ENCODE measurements at places on chromosomes 5 and 9. TPM values are rescaled to one million over a fixed set of nuclear protein-coding genes. Genes with fewer than 3 reads are reported as not detected.

Gene SPAAR
- total RNA-seq: not detected

DNA sequence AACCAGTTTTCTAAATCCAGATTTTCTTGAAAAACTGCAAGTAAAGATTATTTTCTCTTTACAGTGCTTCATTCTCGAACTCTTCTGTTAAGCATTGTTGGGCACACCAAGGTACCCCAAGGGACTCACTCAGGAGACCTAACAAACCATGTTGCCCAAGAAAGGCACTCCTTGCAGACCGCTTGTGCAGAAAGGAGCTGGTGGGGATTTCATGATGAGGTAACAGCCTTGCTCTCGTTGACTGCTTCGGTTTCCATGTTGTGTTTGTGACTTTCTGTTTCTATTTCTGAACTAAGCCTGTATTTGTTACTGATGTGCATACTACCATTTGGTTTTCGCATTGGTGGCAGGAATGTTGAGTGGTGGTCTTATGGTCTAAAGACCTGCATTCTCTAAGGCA is 266.6 kb upstream of the DAP start:
- no peak for DNase-seq

DNA sequence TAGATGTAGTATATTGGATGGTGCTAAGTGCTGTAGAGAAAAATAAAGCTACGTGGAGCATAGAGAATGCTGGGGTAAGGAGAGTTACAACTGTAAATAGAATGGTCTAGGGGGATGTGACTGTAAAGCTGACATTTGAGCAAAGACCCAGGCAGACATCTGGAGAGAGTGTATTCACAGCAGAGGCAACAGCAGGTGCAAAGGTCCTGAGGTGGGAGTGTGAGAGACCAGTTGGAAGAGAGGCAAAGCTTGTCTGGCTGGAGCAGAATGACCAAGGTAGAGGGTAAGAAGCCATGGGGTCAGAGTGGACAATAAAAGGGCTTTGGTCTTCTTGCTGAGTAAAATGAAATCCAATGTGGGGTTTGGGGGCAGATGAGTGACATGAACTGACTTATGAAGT is 92.9 kb upstream of the IQGAP2 start:
- DNase-seq: no peak

Gene ELAVL2
- total RNA-seq: 21.6 TPM

DNA sequence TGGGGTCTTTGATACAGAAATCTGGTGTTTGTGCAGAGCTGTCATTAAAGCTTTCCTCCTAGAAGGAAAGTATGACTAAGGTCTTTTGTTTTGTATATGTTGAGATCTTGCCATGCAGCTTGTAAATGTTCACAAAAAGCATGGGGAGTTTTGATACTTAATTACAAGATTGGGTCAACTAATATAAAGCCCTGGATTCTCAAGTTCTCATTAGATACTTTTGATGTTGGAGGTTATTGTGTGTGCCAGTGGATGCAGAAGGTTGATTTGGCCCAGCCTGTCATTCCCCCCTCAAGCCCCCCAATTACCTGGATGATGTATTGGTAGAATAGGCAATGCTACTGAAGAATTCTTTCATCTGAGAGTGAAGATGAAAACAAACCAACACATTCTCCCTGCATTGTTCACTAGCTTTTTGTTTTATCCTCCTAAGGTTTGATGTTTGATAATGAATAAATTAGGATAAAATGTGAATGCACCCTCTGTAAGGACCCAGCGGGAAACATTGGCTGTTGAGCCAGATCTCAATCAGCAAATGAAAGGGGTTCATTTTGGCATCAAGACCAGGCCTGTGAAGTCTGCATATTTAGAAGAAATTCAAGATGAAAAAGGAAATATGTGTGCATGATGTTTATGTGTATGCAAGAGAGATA is 61.9 kb upstream of the ADAMTS19 start:
- no peak for DNase-seq

Gene PKD2L2
- total RNA-seq: 0.17 TPM

GRCh38 chr9:83629433-83630104 is 6.6 kb downstream of the IDNK start:
- DNase-seq: no peak

DNA sequence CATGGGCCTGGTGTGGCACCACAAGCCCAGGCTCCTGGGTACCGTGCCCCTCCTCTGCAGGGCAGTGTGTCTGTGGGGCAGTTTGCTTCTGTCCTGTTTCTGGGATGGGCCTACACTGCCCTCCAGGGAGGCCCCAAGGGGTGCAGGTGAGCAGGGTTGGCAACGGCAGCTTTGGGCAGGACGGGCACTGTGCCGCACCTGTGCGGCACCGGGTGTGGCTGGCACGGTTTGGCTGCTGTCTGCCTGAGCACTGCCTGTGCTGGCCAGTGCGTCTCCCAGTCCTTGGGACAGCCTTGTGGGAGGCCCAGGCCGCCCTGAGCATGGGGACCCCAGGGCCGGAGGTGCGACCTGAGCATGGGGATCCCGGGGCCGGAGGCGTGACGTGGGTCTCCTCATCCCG is 37.2 kb downstream of the RXRA start:
- no peak for DNase-seq

Gene ADGRD2
- not detected for total RNA-seq

Gene PARP8
- total RNA-seq: 4.1 TPM

- DNase-seq: no peak
Observed at GRCh38 chr5:180139731-180140055, 68.1 kb upstream of the RNF130 start.

DNA sequence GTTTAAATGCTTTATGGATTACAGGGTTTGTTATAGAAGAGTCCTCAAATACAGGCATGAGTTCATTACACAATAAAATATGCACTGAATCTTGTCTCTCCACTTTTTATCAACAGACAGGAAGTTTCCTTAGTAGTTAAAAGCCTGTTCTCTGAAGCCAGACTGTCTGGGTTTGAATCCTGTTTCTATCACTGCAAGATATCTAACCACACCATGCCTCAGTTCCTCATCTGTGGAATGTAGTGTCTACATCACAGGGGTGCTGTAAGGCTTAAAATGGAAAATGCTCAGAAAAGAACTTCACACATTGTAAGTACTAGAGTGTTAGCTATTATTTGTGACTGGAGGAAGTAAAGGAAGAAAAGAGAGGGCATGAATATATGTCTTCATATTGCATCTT is 9.3 kb downstream of the LIX1 start:
- DNase-seq: no peak

Gene PCDHGA7
- not detected for total RNA-seq

Gene ZNF608
- 18.0 TPM for total RNA-seq

- DNase-seq: no peak
Observed at GRCh38 chr9:8267636-8268035, 468.1 kb upstream of the DMAC1 start.

DNA sequence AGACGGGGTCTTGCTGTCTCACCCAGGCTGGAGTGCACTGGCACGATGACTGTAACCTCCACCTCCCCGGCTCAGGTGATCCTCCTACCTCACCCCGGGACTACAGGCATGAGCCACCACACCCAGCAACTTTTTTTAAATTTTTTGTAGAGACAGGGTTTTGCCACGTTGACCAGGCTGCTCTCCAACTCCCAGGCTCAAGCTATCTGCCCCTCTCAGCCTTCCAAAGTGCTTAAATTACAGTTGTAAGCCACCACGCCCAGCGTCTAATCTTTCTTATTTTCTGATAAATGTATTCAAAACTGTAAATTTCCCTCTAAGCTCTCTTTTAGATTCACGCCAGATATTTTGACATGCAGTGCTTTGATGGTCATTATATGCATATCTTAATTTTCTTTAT is 10.3 kb downstream of the FRRS1L start:
- DNase-seq: no peak

DNA sequence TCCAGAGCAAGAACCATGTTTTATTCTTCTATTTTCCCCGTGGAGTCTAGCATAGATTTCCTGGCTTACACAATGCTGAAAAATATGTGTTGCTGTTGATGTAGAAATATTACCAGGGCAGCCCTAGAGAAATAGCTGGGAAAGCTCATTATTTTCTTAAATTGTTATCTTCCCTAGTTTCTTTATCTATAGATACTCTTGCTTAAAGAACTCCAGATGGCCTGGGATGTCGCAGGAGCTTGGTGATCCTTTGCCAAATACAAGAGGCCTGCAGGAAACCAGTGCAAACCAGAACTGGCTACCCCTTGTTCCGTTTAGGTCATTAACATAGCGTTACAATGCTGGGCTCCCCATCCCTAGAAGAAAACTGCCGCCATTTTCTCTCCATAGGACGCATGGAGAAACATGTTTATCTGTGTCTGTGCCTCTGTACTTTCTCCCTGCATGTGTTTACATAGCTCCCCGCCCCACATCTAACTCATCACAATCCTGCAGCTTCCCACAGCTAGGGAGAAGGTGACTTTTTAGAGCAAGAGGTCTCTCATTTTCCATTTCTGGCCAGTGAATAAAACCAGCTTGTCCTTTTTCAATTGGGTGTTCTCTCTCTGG is 6.4 kb downstream of the PRLR start:
- no peak for DNase-seq

GRCh38 chr5:127650649-127651048 is 1.8 kb downstream of the CTXN3 start:
- DNase-seq: peak; percentile 83

DNA sequence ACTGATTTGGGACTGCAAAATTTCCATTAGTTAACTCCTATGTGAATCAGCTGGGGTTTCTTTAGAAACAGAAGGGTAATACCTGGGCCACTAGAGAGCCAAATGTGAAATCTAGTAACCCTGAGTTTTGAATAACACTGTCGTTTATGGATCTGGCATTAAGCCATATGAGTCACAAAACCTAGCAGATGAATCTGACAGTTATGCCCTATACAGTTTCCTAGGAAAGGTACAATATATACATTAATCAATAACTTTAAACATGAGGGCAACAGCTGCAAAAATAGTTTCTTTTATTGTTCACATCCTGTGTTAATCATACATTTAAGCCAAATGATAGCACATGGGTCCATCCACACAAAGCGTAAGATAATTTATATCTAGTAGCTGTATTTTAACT is 56.9 kb downstream of the PAM start:
- DNase-seq: peak; percentile 76

GRCh38 chr9:21684231-21684630 is 118.2 kb upstream of the MTAP start:
- DNase-seq: no peak

DNA sequence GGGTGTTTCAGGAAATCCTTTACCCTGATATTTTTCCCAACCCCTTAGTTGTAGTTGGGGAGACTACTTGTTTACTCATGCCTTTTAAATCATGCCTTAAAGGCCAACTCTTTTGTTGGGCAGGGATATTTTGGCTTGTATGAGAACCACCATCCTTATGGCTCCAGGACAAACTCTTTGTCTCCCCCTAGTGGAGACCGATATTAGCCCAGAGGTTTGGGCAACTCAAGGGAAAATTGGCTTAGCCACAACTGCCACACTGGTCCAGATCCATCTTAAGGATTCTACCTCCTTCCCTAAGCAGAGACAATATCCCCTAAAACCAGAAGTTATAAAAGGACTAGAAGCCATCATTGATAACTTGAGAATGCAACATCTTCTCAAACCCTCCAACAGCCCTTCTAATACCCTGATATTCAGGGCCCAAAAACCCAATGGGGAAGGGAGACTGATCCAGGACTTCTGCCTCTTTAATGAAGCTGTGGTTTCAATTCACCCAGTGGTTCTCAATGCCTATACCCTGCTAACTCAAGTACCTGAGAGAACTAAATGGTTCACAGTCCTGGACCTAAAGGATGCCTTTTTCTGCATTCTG is 100.9 kb upstream of the HCN1 start:
- DNase-seq: no peak

DNA sequence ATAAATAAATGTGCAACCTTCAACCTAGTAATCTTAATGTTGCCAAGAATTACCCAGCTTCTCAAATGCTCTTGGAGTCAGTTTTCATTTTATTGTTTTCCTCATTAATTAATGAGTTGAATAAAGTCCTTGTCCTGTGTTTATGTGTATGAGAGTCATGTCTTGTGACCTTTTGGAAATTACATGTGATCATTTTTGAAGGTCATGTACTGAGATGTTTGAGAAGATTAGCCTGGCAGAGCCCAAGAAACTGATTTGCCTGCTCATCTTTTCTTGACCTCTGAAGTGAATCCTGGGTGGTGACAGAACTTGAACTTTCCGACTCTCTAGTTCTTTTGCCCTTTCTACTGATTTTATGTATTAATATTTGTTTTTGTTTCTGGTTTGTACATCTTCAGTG is 15.4 kb downstream of the ANKRA2 start:
- no peak for DNase-seq

- no peak for DNase-seq
Observed at GRCh38 chr5:91328743-91329142, 54.4 kb downstream of the ARRDC3 start.

GRCh38 chr5:106818552-106818951 is 852.2 kb downstream of the EFNA5 start:
- DNase-seq: no peak

GRCh38 chr5:67395790-67396418 is 199.3 kb upstream of the CD180 start:
- DNase-seq: no peak

Gene DNM1
- 14.0 TPM for total RNA-seq

GRCh38 chr9:28270156-28270555 is 696.9 kb upstream of the C9orf72 start:
- DNase-seq: peak; percentile 65

DNA sequence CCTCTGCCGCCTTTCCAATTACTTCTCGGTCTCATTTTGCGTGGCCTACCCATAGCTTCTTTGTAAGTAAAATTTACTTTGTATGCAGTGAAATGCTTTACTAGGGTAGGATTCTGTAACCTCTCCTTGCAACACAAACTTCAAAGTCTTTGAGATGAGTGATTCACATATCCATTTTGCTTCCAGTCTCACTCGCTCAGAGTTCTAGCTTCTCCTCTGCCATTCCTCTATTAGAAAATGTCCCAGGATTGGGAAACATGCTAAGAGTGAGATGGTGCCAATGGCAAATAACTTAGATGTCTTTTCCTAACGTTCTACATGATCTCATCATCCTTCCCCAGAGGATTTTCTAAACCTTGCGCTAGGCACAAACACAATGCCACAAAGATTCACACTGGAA is 270.5 kb upstream of the SLC30A5 start:
- DNase-seq: no peak

Gene LCN9
- total RNA-seq: not detected

- DNase-seq: peak; percentile 60
Observed at GRCh38 chr9:21154018-21154608, 12.3 kb downstream of the IFNA21 start.

Gene GLRA1
- total RNA-seq: not detected

Measured in M059J (cell line).